ENCODE measurements at places on chromosomes 12 and 14.

DNA sequence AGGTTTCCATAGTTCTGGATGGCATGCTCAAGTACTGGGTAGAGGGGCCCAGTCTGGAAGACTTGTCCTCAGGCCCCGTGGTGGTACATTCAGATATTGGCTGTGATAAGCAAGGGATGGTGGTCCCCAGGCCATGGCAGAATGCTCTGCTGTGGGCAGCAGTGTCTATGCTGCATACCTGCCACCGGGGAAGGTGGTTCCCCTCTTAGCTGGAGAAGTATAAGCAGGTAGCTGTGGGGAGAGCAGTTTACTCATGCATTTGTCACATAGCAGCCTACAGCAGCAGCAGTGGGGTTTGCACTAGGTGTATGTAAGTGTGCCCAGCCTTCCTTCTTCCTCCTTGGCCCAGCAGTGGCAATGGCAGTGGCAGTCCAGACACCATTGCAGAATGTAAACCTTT, 69.3 kb upstream of the ADAMTS20 start:
- no peak for DNase-seq

- DNase-seq = no peak
These were observed 140.7 kb upstream of the GRIP1 start for GRCh38 chr12:66819587-66819986.

GRCh38 chr14:22497144-22497423, 91.9 kb downstream of the DAD1 start:
- DNase-seq = no peak

- DNase-seq = no peak
These were observed 17.0 kb upstream of the C14orf180 start for GRCh38 chr14:104562606-104563005.

DNA sequence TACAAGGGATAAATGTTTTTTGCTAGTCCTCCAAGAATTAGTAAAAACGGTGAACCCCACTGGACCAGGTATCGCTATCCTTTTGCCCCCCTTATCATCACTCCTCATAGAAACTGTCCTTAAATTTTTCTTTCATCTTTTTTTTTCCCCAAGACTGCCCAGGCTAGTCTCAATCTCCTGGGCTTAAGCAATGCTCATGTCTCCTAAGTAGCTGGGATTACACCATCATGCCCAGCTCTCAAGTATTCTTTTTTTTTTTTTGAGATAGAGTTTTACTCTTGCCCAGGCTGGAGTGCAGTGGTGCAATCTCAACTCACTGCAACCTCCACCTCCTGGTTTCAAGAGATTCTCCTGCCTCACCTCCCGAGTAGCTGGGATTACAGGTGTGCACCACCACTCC, 9.7 kb downstream of the IRF2BPL start:
- no peak for DNase-seq

GRCh38 chr12:48329199-48329939, 21.4 kb downstream of the ZNF641 start:
- DNase-seq = no peak

DNA sequence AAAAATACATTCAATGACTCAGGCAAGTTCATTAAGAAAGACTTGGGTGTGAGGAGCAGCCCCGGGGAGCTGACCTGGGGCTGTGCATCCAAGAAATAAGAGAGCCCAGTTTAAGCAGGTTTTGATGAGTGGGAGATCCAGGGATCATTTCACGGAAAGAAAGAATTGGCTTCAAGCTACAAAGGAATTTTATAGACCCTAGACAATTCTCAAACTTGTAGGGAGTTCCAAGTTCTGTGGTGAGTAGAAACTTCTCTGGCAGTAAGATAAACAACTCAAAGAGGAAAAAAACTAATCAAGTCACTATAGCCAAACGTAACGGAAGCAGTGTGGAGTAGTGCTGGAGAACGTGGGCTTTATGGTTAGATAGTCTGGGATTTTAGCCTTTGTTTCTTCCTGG, 175.7 kb upstream of the DDHD1 start:
- no peak for DNase-seq

DNA sequence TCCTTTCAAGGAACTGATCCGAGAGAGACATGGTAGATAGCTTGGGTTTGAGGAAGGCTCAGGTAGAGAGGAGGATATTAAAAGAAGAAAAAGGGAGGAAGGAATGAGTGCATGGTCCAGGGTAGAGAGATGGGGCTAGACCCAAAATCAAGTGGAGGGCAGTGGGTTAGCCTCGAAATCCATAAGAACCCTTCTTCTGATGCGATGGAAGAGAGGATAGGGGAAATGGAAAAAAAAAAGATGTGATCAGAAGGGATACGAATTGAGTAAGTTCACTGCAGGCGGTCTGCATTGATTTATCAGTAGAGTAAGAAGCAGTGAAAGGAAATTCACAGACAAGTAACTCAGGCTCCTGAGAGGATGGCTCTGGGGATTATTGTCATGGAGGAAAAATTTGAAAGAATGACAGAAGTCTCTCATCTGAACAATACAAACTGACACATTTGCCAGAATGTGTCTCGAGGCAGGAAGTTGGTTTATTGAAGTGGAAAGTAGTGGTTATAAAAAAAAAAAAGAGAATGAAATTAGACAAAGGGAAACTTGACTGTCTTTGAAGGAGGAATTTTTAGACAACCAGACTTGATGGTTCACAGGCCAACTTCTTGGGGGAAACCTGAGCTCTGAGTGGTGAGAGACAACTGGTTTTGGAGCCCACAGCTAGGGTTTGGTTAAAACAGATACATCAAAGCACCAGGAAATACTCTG, 10.2 kb downstream of the PPFIBP1 start:
- DNase-seq = no peak

DNA sequence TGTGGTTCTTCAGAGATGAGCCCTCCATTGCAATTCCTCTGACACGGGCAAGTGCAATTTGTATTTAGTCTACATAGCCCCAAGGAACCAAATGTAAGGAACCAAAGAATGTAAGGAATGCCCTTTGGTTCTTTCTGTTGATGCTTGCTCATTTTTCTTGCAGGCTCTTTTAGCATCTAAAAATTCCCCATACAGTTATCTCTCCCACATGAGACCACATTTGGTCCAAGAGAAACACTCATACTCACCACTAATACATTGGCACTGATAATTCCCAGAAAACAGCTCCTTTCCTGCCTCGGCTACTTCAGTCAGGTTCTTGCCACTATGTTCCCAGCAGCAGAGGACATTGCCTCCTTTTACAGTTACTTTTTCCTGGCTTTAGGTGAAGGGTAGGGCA, 332.6 kb downstream of the AEBP2 start:
- DNase-seq = peak; percentile 91

DNA sequence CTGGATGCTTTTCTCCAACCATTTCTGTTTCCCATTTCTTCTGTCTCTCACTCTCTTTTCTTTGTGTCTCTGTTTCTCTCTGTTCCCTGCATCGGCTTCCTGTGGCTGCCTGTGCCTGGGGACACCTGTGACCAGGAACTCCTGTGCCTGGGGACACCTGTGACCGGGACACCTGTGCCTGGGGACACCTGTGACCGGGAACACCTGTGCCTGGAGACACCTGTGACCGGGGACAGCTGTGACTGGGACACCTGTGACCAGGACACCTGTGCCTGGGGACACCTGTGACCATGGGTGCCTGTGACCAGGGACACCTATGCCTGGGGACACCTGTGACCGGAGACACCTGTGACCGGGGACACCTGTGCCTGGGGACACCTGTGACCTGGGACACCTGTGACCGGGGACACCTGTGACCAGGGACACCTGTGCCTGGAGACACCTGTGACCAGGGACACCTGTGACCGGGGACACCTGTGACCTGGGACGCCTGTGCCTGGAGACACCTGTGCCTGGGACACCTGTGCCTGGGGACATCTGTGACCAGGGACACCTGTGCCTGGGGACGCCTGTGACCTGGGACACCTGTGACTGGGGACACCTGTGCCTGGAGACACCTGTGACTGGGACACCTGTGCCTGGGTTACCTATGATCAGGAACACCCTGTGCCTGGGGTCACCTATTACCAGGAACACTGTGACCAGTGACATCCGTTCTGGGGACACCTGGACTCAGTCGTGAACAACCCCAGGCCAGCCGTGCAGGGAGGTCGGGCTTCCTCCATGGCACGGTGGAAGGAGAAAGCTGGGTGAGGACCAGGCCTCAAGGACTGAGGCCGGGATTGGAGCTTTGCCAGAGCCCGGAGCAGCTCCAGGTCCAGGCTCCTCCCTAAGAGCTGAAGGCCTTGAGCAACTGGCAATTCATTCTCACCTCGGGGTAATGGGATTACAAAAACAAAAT, 23.4 kb upstream of the FBRSL1 start:
- DNase-seq = no peak

DNA sequence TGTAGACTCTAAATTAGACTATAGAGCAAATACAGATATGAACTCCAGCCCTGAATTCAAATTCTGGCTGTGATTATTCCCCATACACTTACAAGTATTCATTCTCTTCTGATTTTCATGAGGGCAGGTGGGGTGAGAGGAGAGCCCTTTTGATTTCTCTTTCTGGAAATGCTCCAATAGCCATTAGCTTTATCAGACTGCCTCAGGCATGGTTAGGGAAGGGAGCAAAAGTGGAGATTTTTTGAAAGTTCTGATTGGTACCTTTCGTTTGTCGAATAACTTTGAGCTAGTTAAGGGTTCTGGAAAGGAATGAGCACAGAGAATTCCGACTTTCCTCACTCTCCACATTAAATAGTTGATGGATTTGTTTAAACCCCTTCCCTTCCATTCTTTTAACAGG, 7.8 kb downstream of the HOXC5 start:
- DNase-seq = no peak

DNA sequence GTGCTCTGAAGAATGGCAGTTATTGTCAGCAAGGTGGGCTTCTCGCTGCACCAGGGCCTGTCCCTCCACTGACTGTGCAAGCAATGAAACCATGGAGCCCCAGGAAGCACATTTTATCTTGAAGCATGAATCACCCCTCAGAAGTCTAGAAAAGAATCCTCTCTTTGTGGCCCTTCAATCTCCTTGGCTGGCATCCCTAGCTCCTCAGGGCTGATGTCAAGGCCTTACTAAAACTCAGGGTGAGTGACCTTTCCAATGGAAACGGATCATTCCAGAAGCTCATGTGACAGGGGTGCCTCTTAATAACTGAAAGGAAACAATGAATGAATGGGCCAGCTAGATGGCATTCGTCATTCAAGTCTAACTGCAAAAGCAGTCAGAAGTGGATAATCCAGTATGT, 22.3 kb upstream of the PLEKHH1 start:
- no peak for DNase-seq

GRCh38 chr14:57974896-57975295, 109.0 kb upstream of the SLC35F4 start:
- DNase-seq = no peak

DNA sequence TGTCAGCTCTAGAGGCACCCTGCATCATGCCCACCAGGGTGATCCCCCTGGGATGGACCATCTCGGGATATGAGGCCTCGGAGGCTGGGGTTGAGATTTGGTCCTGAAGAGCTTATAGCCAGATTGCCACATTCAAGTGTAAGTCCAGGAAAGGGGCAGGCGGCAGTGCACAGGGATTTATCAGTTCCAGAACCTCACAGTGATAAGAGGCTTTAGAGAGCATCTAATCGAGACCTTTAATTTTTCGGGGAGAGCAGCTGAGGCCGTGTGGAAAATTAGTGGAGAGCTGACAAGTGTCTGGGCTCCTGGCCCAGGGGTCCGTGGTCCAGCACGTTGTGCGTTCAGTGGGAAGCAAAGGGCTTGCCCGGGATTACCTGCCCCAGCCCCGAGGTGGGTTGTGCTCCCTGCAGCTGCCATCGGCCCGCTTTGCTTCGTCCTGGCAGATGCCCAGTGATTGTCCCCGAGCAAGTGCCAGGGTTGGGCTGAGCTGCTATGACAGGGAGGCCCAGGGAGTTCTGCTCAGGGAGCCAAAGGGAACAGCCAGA, 52.1 kb downstream of the C14orf132 start:
- no peak for DNase-seq

Measured in fibroblast of skin of right biceps (primary cell).